ENCODE measurements at places on chromosomes 7 and 10.

- no peak for DNase-seq
Observed at GRCh38 chr7:20665096-20665495, 49.6 kb downstream of the ABCB5 start.

- no peak for DNase-seq
Observed at GRCh38 chr7:108813251-108814014, 243.8 kb downstream of the DNAJB9 start.

GRCh38 chr7:92652536-92652935, 62.3 kb upstream of the FAM133B start:
- DNase-seq: no peak

DNA sequence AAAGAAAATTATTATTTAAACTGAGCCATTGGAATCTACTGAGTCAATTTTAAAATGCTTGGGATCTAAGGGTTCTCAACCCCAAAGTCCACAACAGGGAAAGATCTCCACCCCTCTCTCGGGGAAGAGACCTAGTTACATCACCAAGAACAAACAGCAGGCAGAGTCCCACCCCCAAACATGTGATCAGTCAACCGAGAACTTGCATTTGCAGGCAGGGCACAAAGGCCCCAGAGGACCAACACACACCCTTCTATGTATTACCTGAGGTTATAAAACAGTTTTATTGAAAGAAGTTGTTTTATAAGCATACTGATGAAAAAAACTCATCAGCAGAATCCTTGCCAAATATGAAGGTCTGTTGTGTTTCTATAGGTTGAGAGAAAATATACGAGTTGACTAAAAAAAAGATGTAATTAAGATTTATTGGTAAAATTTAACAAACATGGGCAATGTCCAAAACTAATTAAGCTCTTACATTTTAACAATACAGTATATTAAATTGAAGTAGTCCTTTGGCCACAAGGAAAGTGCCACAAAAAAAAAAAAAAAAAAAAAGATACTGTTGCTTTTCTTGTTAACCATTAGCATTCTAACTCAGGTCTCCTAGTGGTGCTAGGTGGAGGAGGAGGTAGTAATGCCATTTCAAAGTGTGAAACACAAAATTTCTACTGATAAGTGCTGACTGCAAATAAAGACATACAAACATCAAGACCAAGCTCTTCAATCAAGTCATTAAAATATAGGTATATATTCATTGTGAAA, 975 bp upstream of the USP54 start:
- no peak for DNase-seq

GRCh38 chr10:42697926-42698325, 59.6 kb upstream of the ZNF33B start:
- DNase-seq: no peak

DNA sequence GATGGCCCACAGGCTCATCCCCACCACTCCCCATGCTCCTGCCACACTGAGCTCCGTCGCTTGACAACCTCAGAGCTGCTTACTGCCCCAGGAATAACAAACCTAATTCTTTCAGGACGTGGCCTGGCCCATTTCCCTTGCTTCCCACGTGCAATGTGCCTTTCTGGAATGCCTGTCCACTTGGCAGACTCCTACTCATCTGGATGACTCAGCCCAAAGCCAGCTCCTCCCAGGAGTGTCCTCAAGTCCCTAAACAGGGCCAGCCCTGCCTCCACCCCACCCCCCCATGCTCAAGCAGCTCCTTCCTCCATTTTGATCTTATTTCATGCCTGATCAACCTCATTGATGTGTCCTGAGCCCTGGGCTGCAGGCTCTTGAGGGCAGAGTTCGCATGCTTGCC, 164.9 kb upstream of the RNF32 start:
- DNase-seq: no peak

- DNase-seq: no peak
Observed at GRCh38 chr10:128835361-128835760, 631.7 kb upstream of the MGMT start.

DNA sequence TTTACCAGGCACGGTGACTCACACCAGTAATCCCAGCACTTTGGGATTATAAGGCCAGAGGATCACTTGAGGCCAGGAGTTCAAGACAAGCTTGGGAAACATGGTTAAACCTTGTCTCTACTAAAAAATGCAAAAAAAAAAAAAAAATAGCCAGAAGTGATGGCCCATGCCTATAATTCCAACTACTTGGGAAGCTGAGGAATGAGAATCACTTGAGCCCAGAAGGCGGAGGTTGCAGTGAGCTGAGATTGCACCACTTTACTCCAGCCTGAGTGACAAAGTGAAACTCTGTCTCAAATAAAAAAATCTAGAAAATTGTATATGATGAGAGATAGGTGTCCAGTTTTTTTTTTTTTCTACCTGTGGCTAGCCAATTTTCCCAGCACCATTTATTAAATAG, 578.2 kb downstream of the ANKRD7 start:
- DNase-seq: no peak

DNA sequence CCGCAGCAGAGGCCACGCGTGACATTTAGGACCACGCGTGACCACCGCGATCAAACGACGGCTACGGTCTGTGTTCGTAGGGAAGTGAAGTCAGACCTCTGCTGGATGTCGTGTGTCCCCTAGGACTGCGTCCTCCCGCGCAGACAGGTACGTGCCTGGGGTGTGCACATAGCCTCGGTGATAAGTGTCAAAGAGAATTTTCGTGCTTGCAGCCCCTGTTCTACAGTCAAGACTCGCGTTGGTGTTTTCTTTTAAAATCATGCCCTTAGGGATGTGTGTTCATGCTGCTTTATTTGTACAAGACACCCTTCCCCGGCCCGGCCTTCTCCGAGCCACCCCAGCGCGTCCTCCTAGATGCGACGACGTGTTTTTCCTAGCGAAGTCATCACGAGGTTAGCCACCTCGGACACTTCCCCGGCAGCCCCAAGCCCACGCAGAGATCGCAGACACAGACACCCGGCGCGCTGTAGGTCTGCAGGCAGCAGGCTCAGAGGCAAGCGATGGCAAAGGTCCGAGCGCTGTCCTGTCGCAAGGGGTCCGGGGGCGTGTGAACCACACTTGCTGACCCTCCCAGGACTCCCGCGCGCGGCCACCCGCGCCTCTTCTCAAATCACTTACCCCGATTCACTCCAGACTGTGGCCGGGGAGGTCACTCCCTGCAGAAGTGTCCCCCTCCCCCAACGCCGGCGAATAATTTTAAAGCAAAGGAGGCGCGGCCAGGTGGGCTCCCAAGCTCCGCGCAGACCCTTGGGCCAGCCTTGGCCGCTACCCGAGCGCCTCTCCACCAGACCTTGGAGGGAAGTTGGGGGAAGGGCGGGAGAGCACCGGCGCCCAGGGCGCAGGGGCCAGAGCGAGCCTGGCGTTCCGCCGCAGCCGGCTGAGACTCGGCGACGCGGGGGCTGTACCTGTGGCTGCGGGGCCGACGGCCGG, 552 bp downstream of the MKX start:
- no peak for DNase-seq

DNA sequence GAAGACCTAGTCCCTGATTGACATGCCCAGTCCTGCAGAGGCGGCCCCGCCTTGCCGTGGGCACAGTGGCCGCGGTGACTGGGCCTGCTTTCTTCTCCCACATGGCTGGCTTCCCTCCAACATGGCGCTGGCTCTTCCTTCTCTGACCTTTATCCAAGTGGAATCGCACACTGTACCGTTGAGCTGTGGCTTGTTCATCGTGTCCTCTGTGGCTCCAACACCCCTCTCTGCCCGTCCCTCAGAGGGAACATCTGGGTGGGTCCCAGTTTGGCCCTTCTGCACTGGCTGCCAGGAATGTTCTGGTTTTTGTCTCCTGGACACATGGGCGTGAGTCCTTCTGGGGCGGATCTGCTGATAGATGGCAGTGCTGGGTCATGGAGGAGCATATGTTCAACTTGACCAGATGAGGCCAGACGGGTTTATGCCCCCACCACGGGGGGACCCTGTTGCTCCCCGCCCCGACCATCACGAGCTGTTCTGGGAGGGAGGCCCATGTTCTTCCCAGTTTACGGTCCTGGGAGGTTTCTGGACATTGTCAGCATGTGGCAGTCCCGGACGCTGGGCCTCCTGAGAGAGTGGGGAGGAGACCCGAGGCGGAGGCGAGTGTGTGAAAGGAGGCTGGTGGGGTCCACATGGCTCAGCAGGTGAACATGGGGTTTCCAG, 63.5 kb downstream of the LHPP start:
- DNase-seq: no peak

DNA sequence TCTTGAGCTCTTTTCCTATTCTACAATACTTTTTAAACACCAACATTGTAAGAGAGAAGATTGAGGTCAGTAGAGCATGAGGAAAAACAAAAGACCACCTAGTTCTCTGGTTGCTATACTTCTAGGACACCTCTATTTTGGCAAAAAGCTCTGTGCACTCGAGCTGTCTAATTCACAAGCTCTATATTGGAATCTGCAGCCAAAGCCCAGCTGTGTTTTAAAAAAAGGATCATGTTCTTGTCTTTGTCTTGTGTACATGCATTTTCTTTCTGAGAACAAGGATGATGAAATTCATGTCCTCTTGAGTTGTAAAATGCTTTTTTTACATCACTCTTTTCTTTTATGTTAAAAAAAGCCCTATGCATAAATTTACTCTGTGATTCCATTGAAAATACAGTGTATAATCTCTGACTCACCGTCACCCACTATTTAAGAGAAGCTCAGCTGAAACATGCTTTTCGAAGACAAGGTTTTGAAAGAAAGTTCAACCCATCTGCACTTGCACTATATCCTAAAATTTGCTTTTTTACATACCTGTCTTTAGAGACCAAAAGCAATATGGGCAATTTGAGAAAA, 215.5 kb upstream of the VSTM2A start:
- DNase-seq: no peak
